Natural killer cell (primary cell): ENCODE measurements at places on chromosomes 7 and 10. TPM values are rescaled to one million over a fixed set of nuclear protein-coding genes. Genes with fewer than 3 reads are reported as not detected.

STK31 gene
- total RNA-seq: 1.3 TPM

TSPAN13 gene
- total RNA-seq: 1.8 TPM

DNA sequence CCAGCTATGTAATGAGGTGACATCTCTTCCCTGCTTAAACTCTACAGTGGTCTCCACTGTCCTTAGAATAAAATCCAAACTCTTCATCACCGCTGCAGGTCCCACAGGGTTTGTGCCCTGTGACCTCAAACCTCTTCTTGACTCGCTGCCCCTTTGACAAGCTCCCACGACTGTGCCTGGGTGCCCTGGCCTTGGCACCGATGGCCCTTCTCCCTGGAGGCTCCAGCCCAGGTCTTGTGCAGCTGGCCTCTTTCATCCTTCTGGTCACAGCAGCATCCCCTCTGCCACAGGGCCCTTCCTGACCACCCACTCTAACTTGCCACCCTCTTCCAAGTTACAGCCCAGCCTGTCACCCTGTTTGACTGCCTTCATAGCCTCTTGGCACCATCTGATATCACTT, 108.2 kb downstream of the DLG5 start:
- no peak for DNase-seq
- H3K4me1 ChIP-seq: no peaks in the 10 kb centered on the region
- no peak overlapping the region for H3K4me3 ChIP-seq
- peaks cover 68% of the 10 kb centered on the region for H3K36me3 ChIP-seq
- H3K27me3 ChIP-seq: no peaks in the 10 kb centered on the region

GRCh38 chr10:13787015-13787421, 200.3 kb downstream of the PRPF18 start:
- H3K27me3 ChIP-seq: no peaks in the 10 kb centered on the region
- H3K4me3 ChIP-seq: peak overlapping the region; percentile 4
- peak; percentile 95 for DNase-seq

GRCh38 chr10:126301701-126302475, 86.4 kb downstream of the ADAM12 start:
- H3K36me3 ChIP-seq: no peaks in the 10 kb centered on the region
- no peak overlapping the region for H3K4me3 ChIP-seq
- no peak overlapping the region for H3K27ac ChIP-seq

DNA sequence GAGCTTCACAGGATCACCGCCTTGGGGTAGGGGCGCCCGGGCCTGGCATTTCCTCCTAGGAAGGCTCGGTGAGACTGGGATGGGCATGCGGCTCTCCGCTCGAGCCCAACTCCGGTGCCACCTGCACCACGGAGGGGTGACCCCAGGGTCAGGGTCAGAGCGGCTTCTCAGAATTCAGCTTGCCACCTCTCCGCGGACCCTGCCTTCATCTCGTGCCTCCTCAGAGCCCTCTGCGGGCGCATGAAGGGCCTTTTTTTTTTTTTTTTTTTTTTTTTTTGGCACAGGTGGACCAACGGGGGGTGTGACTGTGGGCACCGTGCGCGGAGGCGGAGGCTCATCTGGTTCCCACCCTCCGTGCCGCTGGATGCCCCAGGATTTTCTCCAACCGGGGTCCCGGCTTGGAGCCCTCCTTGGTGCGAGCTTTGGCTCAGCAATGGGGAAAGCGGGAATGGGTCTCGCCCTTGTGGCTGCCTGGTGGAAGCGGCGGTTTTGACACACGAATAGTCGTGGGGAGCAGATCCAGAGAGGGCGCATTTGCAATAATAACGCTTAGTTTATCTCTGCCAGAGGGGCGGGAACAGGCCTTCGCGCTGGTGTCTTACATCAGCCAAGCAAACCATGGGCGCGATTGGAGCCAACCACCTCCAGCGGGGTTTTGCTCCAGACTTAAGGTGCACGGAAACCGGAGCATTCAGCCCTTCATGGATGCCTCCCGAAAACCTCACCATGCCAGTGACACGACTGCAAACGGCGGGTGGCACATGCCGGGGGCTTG, 5.0 kb upstream of the TNRC18 start:
- H3K4me1 ChIP-seq: peaks cover 66% of the 10 kb centered on the region
- H3K4me3 ChIP-seq: peak overlapping the region; percentile 21
- peak; percentile 30 for DNase-seq
- H3K36me3 ChIP-seq: no peaks in the 10 kb centered on the region

- H3K4me3 ChIP-seq: no peak overlapping the region
- H3K27ac ChIP-seq: no peak overlapping the region
- no peaks in the 10 kb centered on the region for H3K36me3 ChIP-seq
- DNase-seq: no peak
Observed at GRCh38 chr7:117005449-117005848, 52.1 kb downstream of the ST7 start.

- H3K4me1 ChIP-seq: peaks cover 44% of the 10 kb centered on the region
- peaks cover 6% of the 10 kb centered on the region for H3K36me3 ChIP-seq
- H3K27me3 ChIP-seq: no peaks in the 10 kb centered on the region
- no peak for DNase-seq
- no peak overlapping the region for H3K27ac ChIP-seq
Observed at GRCh38 chr10:44958196-44958897, 1.3 kb upstream of the RASSF4 start.

GRCh38 chr7:29606287-29606721, 42.7 kb downstream of the PRR15 start:
- no peak overlapping the region for H3K4me3 ChIP-seq
- no peak overlapping the region for H3K27ac ChIP-seq
- no peaks in the 10 kb centered on the region for H3K36me3 ChIP-seq

DNA sequence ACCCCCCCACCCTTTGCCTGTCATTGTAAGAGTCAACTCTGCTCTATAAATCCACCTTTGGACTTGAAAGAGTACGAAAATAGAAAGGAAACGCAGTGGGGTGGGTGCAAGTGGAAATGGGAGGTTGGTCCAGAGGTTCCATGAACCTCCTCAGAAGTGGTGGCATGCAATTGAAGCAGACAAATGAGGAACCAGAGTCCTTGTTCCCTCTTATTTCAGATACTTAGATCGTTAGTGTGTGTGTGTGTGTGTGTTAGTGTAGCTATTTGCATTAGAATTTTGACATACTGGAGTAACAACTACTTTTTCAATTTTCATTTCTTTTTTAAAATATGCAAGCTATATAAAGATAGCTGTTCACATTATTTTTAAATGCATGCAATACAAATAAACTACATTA, 18.1 kb upstream of the TFAM start:
- H3K36me3 ChIP-seq: peaks cover 10% of the 10 kb centered on the region
- no peak for DNase-seq
- H3K4me3 ChIP-seq: no peak overlapping the region
- no peaks in the 10 kb centered on the region for H3K4me1 ChIP-seq
- H3K27ac ChIP-seq: no peak overlapping the region

- no peak overlapping the region for H3K4me3 ChIP-seq
- H3K27me3 ChIP-seq: peaks cover 4% of the 10 kb centered on the region
- no peaks in the 10 kb centered on the region for H3K36me3 ChIP-seq
- no peak for DNase-seq
- H3K4me1 ChIP-seq: no peaks in the 10 kb centered on the region
Observed at GRCh38 chr10:4586776-4587175, 239.2 kb upstream of the AKR1E2 start.

DNA sequence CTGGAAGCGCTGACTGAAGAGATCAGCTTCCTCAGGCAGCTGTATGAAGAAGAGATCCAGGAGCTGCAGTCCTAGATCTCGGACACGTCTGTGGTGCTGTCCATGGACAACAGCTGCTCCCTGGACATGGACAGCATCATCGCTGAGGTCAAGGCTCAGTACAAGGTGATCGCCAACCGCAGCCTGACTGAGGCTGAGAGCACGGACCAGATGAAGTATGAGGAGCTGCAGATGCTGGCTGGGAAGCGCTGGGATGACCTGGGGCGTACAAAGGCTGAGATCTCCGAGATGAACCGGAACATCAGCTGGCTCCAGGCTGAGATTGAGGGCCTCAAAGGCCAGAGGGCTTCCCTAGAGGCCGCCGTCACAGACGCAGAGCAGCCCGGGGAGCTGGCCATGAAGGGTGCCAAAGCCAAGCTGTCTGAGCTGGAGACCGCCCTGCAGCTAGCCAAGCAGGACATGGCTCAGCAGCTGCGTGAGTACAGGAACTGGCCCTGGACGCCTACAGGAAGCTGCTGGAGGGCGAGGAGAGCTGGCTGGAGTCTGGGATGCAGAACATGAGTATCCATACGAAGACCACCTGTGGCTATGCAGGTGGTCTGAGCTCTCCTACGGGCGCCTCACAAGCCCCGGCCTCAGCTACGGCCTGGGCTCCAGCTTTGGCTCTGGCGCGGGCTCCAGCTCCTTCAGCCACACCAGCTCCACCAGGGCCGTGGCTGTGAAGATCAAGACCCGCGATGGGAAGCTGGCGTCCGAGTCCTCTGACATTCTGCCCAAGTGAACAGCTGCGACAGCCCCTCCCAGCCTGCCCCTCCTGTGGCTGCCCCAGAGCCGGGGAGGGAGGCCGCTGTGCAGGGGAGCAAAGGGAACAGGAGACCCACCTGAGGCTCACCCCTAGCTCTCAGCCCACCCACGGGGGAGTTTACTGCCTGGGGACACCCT, 24.9 kb upstream of the AMPH start:
- H3K27me3 ChIP-seq: no peaks in the 10 kb centered on the region
- H3K4me1 ChIP-seq: no peaks in the 10 kb centered on the region
- no peaks in the 10 kb centered on the region for H3K36me3 ChIP-seq
- no peak overlapping the region for H3K27ac ChIP-seq
- no peak for DNase-seq
- no peak overlapping the region for H3K4me3 ChIP-seq

- H3K27me3 ChIP-seq: no peaks in the 10 kb centered on the region
- no peak overlapping the region for H3K4me3 ChIP-seq
- H3K4me1 ChIP-seq: no peaks in the 10 kb centered on the region
- no peak overlapping the region for H3K27ac ChIP-seq
Observed at GRCh38 chr10:97050205-97050745, 135.5 kb downstream of the SLIT1 start.

- H3K27ac ChIP-seq: no peak overlapping the region
- H3K4me1 ChIP-seq: no peaks in the 10 kb centered on the region
- H3K27me3 ChIP-seq: no peaks in the 10 kb centered on the region
- no peaks in the 10 kb centered on the region for H3K36me3 ChIP-seq
- peak; percentile 66 for DNase-seq
Observed at GRCh38 chr7:106947244-106947728, 82.2 kb downstream of the PIK3CG start.

DNA sequence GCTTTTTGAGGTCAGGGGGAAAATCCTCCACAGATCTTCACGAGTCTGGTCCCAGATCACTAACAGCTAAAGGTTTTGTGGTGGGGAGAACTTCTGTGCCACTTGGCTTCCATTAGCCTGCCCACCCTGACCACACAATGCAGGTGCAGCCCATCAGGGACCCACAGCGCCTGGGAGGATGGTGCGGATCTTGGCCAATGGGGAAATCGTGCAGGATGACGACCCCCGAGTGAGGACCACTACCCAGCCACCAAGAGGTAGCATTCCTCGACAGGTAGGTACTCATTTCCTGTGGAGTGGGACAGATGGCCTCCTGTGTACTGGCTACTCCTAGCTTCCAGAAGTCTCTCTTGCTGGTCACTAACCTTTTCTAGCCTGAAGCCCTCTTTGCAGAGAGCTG, 1.5 kb downstream of the FAM241B start:
- peaks cover 13% of the 10 kb centered on the region for H3K4me1 ChIP-seq
- H3K36me3 ChIP-seq: no peaks in the 10 kb centered on the region
- peaks cover 8% of the 10 kb centered on the region for H3K27me3 ChIP-seq
- no peak overlapping the region for H3K4me3 ChIP-seq
- no peak overlapping the region for H3K27ac ChIP-seq

GRCh38 chr7:3649250-3649649, 348.2 kb downstream of the SDK1 start:
- no peaks in the 10 kb centered on the region for H3K27me3 ChIP-seq
- no peak overlapping the region for H3K27ac ChIP-seq
- no peak overlapping the region for H3K4me3 ChIP-seq
- H3K4me1 ChIP-seq: no peaks in the 10 kb centered on the region

DNA sequence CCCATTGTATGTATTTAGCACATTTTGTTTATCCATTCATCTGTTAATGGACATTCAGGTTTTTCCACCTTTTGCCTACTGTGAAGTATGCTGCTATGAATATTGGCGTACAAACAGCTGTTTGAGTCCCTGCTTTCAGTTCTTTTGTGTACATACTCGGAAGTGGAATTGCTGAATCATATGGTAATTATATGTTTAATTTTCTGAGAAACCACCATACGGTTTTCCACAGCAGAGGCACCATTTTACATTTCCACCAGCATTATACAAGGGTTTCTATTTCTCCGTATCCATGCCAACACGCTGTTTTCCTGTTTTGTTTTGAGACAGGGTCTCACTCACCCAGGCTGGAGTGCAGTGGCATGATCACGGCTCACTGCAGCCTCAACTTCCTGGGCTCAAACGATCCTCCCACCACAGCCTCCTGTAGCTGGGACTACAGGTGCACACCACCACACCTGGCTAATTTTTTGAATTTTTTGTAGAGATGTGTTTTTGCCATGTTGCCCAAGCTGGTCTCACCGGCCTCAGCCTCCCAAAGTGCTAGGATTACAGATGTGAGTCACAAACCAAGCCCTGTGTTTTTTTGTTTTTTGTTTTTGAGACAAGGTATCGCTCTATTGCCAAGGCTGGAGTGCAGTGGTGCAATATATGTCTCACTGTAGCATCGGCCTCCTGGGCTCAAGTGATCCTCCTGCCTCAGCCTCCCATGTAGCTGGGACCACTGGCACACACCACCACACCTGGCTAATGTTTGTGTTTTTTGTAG, 22.1 kb upstream of the FBXW4 start:
- no peak for DNase-seq
- no peaks in the 10 kb centered on the region for H3K27me3 ChIP-seq
- H3K4me3 ChIP-seq: no peak overlapping the region
- H3K36me3 ChIP-seq: no peaks in the 10 kb centered on the region
- H3K27ac ChIP-seq: no peak overlapping the region
- no peaks in the 10 kb centered on the region for H3K4me1 ChIP-seq

DNA sequence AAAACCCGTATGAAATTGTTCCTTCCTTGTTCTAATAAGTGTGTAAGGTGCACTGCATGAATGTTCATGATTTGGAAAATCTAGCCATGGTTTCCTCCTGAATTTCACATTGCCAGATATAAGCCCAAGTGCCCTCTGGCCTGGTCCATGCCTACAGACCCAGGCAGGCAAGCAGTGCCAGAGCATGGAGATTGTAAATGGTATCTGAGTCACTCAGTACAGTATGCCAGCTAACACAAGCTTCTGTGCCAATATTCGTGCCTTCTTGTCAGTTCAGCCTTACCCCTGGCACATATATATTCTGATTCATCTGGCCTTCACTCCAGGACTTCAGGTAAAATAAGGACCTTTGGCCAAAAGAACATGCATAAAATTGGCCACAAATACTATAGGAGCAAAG, 38.4 kb upstream of the PDE1C start:
- no peak overlapping the region for H3K4me3 ChIP-seq
- no peaks in the 10 kb centered on the region for H3K4me1 ChIP-seq
- H3K27ac ChIP-seq: no peak overlapping the region
- no peaks in the 10 kb centered on the region for H3K27me3 ChIP-seq
- DNase-seq: no peak

- H3K27me3 ChIP-seq: no peaks in the 10 kb centered on the region
- no peak for DNase-seq
- peaks cover 61% of the 10 kb centered on the region for H3K36me3 ChIP-seq
- no peak overlapping the region for H3K27ac ChIP-seq
- H3K4me1 ChIP-seq: no peaks in the 10 kb centered on the region
Observed at GRCh38 chr7:105084581-105084980, 70.6 kb downstream of the KMT2E start.
